ENCODE measurements at places on chromosomes 5 and 9. TPM values are rescaled to one million over a fixed set of nuclear protein-coding genes. Genes with fewer than 3 reads are reported as not detected.

MYMK gene
- not detected for total RNA-seq

RGS7BP gene
- not detected for total RNA-seq

ECSCR gene
- not detected for total RNA-seq

TRIM14 gene
- total RNA-seq, result 0.94 TPM

SLC1A3 gene
- total RNA-seq, result 1.7 TPM

LCNL1 gene
- total RNA-seq, result 0.16 TPM

ACOT12 gene
- total RNA-seq, result 0.17 TPM

TPRN gene
- 3.9 TPM for total RNA-seq

ZFP2 gene
- 2.6 TPM for total RNA-seq

DEPDC1B gene
- total RNA-seq, result 1.0 TPM

BAAT gene
- not detected for total RNA-seq

SUSD3 gene
- 0.94 TPM for total RNA-seq

SSBP2 gene
- 24.6 TPM for total RNA-seq

CARD6 gene
- 12.1 TPM for total RNA-seq

ROPN1L gene
- 0.32 TPM for total RNA-seq

Data from bronchial smooth muscle cell (primary cell).